RPMI7951 (cell line): ENCODE measurements at places on chromosomes 2 and 18.
A peak's percentile ranks its signal among the peaks of the same experiment; 100 is the strongest.

DNA sequence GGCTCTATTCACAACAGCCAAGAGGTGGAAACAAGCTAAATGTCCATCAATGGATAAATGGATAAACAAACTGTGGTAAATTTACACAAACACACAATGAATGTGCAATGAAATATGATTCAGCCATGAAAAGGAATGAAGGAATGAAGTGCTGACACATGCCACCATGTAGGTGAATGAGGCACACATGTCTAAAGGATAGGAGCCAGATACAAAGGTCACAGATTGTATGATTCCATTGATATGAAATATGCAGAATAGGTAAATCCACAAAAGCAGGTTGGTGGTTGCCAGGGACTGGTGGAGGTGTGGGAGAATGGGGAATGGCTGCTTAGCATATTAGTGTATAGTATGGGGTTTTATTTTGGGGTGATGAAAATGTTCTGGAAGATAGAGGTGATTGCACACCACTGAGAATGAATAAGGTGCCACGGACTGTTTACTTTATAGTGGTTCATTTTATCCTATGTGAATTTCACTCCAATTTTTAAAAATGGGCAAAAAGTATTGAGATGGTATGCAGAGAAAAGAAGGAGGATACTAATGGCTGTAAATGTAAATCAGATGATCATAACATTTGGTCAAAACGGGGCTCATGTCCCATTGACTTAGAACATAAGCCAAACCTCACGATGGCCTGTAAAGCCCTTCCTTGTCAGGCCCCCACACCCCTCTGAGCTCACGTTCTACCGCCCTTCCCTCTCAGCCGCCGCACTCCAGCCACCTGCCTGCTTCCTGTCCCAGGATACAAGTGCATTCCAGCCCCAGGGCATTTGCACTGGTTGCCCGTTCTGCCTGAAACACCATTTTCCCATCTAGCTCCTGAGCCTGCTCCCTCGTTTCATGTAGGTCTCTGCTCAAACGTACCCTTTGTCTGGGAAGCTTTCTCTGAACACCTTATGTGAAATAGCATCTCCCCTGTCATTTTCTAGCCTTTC, 165.5 kb downstream of the DDX1 start:
- no peak for DNase-seq

GRCh38 chr2:241268306-241268705, 47.2 kb downstream of the HDLBP start:
- DNase-seq = peak; percentile 37

DNA sequence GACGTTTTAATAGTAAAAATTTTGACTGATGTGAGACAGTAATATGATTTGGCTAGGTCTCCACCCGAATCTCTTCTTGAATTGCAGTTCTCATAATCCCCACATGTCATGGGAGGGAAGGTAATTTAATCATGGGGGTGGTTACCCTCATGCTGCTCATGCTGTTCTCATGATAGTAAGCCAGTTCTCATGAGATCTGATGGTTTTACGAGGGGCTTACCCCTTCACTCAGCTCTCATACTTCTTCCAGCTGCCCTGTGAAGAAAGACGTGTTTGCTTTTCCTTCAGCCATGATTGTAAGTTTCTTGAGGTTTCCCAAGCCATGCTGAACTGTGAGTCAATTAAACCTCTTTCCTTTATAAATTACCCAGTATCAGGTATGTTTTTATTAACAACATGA, 327.0 kb upstream of the CDH7 start:
- DNase-seq = no peak

GRCh38 chr2:188897096-188897495, 77.1 kb upstream of the COL3A1 start:
- no peak for DNase-seq

DNA sequence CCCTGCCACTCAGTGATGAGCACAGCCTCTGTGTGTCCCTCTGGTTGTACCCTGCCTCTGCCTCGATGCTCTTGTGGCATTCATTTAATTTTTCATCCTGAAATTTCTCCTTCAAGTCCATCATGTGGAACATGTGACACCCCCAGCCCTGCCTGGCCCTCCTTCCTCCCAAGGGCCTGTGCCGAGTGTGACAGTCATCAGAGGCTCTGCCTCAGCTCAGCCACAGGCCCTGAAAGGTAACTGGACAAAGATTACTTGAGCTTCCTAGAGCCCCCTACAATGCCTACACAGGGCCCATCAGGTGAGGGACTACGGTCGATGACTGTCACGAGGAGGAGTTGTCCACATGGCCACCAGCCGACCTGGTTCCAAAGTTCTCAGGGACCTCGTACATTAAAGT, 75.1 kb downstream of the C1QL2 start:
- DNase-seq = no peak

DNA sequence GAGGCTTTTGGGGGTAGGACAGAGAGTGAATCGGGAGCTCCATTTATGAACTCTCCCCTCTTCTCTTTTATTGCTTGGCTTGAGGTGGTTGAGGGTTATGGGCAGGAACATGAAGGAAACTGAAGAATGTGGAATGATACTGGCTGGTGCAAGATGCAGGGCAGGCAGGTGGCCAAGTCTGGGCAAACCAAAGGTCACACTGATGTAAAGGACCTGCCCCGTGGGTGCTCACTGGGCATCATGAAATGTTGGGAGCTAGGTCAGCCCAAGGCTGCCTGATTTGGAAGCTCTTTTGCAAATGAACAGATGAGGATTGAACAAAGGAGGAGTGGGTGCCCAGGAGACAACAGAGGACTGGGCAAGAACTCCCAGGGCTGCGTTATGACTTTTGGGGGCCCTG, 328.9 kb downstream of the CLIP4 start:
- no peak for DNase-seq

- peak; percentile 64 for DNase-seq
Measured at GRCh38 chr2:189412330-189412953, 28.8 kb upstream of the WDR75 start.

GRCh38 chr2:163123526-163123925, 285.0 kb upstream of the KCNH7 start:
- DNase-seq = no peak

- DNase-seq = peak; percentile 30
Measured at GRCh38 chr18:61475931-61476330, 142.7 kb downstream of the CDH20 start.

DNA sequence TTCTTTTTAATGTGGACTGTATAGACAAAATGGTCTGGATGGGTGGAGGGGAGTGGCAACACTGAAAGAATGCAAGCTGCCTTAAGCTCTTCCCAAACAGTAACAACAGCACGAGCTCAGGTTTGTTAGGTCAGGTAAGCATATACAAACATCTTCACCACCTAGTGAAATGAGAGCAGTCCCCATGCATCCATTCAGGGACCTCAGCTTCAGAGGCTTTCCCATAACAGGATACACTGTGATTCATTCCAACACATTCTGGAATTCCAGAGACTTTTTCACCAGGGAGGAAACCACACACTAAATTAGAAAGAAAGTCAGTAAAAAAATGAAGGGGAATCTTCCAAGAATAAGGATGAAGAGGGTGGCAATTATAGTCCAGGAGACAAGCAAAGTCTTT, 50.4 kb upstream of the BZW1 start:
- peak; percentile 70 for DNase-seq

- DNase-seq = peak; percentile 98
Measured at GRCh38 chr2:33134086-33134771, 187.5 kb downstream of the LTBP1 start.

DNA sequence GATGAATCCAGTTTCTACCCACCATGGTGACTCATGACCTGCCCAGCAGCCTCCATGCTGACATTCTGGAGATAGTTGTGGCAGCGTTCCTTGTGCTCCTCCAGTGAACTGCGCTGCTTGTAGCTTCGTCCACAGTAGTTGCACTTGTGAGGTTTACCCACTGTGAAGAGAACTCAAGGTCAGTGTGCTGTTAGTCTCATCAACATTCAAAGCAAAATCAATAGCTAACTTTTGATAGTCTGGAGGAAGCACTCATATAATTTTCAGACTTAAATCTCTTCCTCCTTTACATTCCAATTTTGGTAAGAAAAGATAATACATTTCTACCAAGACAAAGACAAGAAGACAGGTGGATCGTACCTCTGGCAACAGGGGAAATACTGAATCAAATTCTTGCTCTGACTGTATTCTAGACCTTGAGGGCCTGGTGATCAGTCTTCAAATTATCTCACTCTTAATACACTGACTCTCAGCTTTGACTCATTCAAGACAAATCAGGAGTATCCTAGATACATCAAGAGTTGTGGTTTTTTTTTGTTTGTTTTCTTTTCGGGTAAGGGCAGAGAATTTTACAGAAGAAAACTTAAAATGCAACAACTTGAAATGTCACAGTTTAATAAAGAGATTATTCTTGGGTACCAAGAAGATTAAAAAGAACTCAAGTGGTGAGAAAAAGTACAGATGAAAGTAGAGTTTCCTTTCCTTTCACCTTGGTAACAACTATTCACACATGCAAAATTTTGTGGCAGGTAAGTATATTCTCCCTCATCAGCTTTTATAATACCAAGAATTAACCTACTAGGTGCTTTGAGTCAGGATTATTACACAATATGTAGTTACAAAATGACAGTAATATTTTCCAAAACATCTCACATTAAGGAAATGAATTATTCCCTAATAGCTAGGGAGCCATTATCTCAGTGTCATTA, 129.2 kb downstream of the IKZF2 start:
- DNase-seq = peak; percentile 76

GRCh38 chr2:68837861-68838341, 33.3 kb downstream of the BMP10 start:
- DNase-seq = peak; percentile 45

DNA sequence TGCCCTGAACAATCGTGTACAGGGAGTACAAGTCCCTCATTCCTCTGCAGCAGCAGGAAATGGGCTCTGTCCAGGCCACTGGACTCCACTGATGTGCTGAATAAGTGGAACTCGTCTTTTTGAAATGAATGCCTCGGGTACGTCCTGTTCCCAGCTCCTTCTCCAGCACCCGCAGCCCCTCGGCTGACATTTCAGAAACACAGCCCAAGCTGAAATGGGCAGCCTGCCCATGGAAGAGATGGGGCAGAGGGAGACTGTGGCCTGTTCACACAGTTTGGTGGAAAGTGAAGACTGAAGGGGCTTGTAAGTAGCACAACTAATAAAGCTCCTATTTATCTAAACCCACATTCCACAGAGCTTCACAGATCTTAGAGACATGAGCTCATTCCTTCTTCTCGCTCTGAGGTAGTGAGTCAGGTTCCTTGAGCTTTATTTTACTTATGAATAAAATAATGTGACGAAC, 498.6 kb downstream of the TXNL1 start:
- DNase-seq = peak; percentile 37

GRCh38 chr2:219511547-219512325, 2.5 kb upstream of the ASIC4 start:
- no peak for DNase-seq

- no peak for DNase-seq
Measured at GRCh38 chr2:16525265-16525887, 140.3 kb downstream of the CYRIA start.

DNA sequence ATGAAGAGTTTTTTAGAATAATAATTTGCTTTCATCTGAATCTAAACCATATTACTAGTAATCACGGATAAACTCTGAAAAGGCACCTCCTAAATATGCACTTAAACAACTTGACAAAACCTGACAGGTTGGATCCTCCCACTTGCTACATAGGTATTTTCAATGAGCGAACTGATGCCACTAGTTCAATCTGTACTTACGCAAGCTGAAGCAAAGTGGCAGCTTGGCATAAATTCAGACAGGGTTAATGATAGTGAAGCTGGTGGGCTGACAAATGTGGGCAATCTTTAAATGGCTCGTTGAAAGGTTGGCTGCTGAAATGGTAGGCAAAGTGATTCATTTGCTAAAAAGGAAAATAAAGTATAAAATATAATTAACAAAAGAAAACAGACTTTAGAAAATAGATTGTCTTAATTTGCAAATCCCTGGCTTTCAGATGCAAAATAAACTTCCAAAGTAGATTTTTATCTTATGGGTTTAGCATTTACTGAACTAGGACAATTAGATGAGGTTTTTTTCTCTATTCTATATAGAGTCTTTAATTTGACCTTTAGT, 1713.5 kb upstream of the SLC39A10 start:
- DNase-seq = no peak

DNA sequence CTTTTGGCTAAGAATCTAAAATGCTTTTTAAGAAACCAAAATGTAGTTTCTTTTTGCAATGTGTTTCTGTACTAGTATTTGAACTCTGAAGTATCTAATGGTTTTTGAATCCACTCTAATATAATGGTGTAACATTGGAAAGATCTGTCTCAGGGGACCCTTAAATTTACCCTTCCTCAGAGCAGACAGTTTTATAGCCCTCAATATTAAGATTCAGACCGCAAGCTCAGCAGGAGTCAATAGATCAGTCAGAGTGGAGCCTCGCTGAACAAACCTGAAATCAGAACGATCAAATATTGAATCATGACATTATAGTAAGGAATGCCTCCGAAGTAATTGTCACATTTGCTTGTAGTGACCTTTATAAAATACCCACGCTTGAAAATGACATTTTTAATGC, 18.3 kb downstream of the SGPP2 start:
- no peak for DNase-seq

DNA sequence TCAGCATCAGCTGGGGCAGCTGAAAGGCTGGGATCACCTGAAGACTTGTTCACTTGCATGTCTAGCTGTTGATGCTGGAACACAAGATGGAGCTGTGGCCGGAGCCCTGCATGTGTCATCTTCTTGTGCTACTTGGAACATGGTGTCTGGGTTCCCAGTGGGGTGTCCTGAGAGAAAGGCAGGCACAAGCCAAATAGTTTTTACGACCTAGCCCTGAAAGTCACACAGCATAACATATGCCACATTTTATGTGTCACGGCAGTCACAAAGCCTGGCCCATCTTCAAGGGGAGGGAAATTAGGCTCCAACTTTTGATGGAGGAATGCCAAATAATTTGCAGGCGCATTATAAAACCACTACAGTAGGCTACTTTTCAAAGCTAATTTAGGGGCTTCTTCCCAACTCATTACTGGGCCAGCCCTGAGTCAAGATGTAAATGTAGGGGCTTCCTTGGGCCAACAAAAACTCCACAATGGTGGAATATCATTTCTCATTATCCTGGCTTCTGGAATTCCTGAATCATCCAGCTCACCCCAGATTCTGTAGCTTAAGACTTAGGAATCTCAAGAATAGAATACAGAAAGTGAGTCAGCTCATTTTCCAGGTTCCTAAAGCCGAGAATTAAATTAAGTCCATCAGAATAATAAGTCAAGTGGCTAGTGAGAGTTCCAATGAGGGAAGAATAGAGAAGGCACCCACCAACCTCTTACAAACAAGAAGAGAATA, 543.0 kb downstream of the TNS1 start:
- peak; percentile 21 for DNase-seq
